ENCODE measurements at places on chromosomes 7 and 10. TPM values are rescaled to one million over a fixed set of nuclear protein-coding genes. Genes with fewer than 3 reads are reported as not detected.
A peak's percentile ranks its signal among the peaks of the same experiment; 100 is the strongest.

DNA sequence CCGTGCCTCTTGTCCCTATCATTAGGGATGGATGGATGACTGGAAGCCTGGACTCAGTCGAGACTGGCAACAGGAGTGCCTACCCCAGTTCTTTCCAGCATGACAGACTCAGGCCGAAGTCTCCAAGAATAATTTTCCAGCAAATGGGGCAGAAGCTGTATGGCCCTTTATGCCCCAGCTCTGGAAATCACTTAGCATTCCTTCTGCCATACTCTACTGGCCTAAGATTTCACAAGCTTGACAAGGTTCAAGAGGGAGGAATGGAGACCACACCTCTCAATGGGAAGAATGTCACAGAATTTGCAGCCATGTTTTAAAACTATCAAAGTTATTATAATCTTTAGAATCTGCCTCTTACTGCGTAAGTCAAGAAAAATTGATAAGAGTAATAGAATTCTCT, 39.0 kb upstream of the RTKN2 start:
- DNase-seq, result no peak
- H3K27me3 ChIP-seq, result no peaks in the 10 kb centered on the region
- H3K4me3 ChIP-seq, result no peak overlapping the region
- no peaks in the 10 kb centered on the region for H3K36me3 ChIP-seq
- no peaks in the 10 kb centered on the region for H3K4me1 ChIP-seq

DNA sequence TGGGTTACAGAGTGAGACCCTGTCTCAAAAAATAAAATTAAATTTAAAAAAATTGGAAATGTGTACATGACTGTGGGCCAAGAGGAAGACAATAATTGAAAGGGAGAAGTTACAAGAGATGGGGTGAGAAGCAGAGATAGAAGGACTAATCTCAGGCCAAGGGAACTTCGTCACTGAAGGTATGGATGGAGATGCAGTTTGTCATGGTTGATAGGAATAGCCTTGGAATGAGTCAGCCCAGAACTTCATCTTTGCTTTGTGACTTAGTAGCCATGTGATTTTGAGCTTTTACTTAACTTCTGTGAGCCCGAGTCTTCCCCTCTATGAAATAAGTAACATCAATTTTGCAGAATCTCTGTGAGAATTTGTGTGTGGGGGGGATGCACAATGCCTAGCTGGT, 6.5 kb upstream of the PODXL start:
- no peak overlapping the region for H3K4me3 ChIP-seq
- H3K4me1 ChIP-seq, result peaks cover under 1% of the 10 kb centered on the region
- H3K36me3 ChIP-seq, result no peaks in the 10 kb centered on the region
- H3K27me3 ChIP-seq, result peaks cover 21% of the 10 kb centered on the region
- no peak for DNase-seq

The CLRN3 gene
- total RNA-seq, result not detected

GRCh38 chr10:60643874-60644273, 134.4 kb upstream of the CDK1 start:
- no peaks in the 10 kb centered on the region for H3K27me3 ChIP-seq
- H3K4me3 ChIP-seq, result no peak overlapping the region
- H3K36me3 ChIP-seq, result no peaks in the 10 kb centered on the region
- no peaks in the 10 kb centered on the region for H3K4me1 ChIP-seq
- no peak overlapping the region for H3K27ac ChIP-seq

The ITPRID1 gene
- not detected for total RNA-seq

DNA sequence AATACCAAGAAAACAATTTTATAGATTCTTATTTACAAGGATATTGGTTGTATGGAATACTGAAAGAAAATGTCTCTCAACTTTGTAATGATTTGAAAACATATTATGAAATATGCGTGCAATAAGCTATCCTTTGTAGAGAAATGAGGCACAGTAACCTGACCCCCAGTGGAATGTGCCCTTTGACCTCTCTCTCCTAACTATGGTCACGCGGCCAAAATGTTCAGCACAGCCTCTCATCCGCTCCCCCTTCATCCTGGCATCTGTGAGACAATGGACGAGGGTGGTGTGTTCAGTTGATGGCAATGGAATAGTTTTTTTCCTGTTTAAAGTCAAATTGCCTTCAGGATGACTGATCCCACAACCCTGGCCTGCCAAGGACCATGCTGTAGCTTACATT, 13.3 kb downstream of the BEND7 start:
- no peak overlapping the region for H3K4me3 ChIP-seq
- H3K27ac ChIP-seq, result no peak overlapping the region
- no peaks in the 10 kb centered on the region for H3K27me3 ChIP-seq
- peaks cover 11% of the 10 kb centered on the region for H3K4me1 ChIP-seq
- DNase-seq, result peak; percentile 47
- H3K36me3 ChIP-seq, result peaks cover 11% of the 10 kb centered on the region

DNA sequence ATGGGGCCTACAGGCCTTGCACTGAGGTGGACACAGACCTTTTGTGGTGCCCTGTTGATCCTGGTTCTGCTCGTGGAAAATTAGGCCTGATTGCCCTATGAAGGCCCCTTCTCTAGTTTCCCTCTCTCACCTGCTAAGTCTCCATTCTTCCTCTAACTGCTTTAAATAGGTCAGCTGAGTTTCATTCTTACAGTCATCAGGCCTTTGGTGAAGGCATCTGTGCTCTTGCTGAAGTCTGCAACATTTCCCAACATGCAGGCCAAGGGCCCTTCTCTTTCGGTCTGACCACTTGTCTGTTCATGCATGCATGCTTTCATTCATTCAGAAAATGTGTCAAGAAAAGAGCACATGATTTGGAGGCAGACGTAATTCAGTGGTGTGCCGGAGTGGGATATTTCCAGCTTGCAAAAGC, 244.0 kb downstream of the BUB3 start:
- peaks cover 3% of the 10 kb centered on the region for H3K27me3 ChIP-seq
- H3K36me3 ChIP-seq, result no peaks in the 10 kb centered on the region
- no peaks in the 10 kb centered on the region for H3K4me1 ChIP-seq
- H3K27ac ChIP-seq, result no peak overlapping the region
- H3K4me3 ChIP-seq, result no peak overlapping the region

GRCh38 chr10:26327811-26328210, 110.3 kb upstream of the APBB1IP start:
- no peak overlapping the region for H3K4me3 ChIP-seq
- no peaks in the 10 kb centered on the region for H3K4me1 ChIP-seq
- no peaks in the 10 kb centered on the region for H3K36me3 ChIP-seq
- peaks cover 10% of the 10 kb centered on the region for H3K27me3 ChIP-seq

The ABCB4 gene
- total RNA-seq, result 10.8 TPM

DNA sequence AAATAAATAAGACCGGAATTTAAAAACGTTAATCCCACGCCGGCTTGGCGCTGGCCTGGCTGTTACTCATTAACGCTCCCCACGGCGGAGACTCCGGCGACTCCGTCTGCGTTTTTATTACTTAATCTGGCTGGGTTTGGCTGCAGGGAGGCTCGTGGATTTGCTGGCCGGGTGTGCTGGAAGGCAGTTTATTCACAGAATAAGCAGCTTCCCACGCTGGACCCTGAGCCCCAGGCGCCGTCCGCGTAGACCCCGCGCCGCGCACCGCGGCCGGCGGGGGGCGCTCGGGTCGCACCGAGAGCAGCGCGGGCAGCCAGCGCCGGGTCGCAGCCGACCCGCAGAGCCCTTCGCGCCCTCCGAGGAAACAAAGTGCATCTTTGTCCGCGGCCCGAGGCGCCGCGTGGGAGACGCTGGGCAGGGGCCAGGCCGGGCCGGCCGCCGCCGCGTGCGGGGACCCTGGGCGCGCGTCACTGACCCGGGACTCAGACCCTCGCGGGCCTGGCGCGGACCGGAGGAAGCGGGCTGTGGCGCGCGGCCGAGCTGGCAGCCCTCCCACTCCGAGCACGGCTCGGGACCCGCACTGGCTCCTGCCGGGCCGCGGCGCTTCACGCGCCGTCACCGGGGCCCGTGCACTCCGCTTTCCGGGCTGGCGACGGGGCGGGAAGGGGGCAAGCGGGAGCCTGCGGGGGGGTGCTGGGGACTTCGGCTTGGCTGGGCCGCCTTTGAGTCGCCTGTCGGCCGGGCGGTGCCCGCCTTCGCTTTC, 587 bp upstream of the GRK5 start:
- H3K4me3 ChIP-seq, result peak overlapping the region; percentile 97
- peak overlapping the region; percentile 93 for H3K27ac ChIP-seq
- no peak for DNase-seq
- H3K36me3 ChIP-seq, result no peaks in the 10 kb centered on the region
- H3K4me1 ChIP-seq, result peaks cover 58% of the 10 kb centered on the region

- H3K4me3 ChIP-seq, result no peak overlapping the region
- no peaks in the 10 kb centered on the region for H3K27me3 ChIP-seq
- peak; percentile 36 for DNase-seq
- no peaks in the 10 kb centered on the region for H3K36me3 ChIP-seq
- H3K27ac ChIP-seq, result no peak overlapping the region
These were observed 262.8 kb upstream of the AOAH start for GRCh38 chr7:36986948-36987724.

The AKR1C8 gene
- total RNA-seq, result not detected

Measured in HepG2 (cell line).